Frontal cortex (tissue), 4 donors: ENCODE measurements at places on chromosomes 1 and 21.

GRCh38 chr1:181140398-181140797 is 51.9 kb downstream of the IER5 start:
- DNase-seq: no peak

GRCh38 chr1:104467590-104467989 is 717.9 kb downstream of the AMY1C start:
- no peak for DNase-seq

GRCh38 chr1:18452550-18452949 is 28.2 kb upstream of the KLHDC7A start:
- no peak for DNase-seq

DNA sequence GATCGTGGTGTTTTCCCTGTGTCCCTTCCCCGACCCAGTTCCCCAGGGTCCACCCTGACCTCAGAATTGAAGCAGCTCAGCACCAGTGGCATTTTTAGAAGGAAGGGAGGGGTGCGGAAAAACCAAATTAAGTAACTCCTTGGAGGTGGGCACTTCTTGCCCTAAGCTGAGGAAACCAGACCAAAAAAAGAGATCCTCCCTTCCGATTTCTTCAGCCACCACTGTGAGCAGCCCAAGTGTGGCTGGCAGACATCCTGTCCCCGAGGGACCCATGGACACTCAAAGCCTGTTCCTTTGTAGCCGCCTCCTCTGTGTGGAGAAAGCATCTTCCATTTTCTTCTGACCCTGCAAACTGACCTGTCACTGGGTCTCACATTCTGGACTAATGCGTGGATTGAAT is 31.3 kb downstream of the KIRREL1 start:
- no peak for DNase-seq

- no peak for DNase-seq
These were observed 1812.9 kb downstream of the PLA2G4A start for GRCh38 chr1:188641566-188642211.

DNA sequence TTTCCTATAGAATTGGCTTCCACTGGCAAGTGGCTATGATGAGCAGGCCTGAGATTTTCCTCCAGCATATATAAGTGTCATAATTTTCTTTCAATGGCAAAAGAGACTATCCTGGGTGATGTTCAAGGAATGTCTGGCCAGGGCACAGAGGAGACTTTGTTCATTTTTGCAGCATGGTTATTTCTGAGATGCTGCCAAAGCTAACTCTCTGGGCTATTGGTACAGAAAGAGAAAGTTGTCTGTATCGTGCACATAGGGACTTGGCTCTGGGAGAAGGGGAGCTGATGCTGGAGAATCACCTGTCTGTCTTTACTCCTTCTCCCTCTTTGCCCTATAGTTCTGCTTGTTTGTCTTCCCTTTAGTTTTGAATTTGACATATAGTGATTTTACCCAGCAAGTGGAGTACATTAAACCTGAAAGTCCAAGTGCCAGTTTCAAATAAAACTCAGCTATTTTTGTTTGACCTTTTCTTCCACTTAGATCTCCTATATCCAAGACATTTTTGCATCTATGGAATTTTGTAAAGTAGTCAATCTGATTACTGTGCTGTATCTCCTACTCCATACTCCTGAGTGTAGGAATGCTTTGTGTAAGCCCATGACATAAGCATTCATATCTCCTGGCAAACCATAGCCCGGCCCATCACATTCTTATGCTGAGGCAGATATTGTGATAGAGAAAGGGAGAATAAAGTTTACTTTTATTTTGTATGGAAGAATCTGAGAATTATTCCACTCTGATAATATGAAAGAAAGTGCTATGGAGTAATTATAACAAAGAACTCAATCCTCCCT is 3.9 kb downstream of the FNDC7 start:
- no peak for DNase-seq

GRCh38 chr1:70361727-70362398 is 7.3 kb upstream of the ANKRD13C start:
- no peak for DNase-seq

GRCh38 chr1:108512239-108513043 is 47.5 kb upstream of the EEIG2 start:
- no peak for DNase-seq

GRCh38 chr1:201756406-201756805 is 72.6 kb upstream of the IPO9 start:
- no peak for DNase-seq

DNA sequence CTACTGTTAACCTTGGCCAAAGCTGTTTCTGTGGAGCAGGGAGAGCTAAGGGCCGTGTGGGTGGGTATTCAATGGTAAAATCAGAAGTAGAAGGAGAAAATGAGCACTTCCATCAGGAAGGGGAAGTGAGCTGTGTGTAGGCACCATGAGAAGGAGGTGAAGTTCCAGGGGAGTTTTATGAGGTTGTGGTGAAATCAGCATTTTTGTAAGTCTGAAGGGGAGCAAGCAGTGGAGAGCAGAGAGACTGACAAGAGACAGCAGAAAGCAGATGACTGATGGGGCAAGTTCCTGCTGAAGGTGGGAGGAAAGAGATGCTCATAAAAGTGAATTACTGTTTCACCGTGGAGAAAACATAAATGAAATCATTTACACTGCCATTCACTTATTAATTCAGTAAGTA is 2.7 kb upstream of the GPR88 start:
- no peak for DNase-seq

DNA sequence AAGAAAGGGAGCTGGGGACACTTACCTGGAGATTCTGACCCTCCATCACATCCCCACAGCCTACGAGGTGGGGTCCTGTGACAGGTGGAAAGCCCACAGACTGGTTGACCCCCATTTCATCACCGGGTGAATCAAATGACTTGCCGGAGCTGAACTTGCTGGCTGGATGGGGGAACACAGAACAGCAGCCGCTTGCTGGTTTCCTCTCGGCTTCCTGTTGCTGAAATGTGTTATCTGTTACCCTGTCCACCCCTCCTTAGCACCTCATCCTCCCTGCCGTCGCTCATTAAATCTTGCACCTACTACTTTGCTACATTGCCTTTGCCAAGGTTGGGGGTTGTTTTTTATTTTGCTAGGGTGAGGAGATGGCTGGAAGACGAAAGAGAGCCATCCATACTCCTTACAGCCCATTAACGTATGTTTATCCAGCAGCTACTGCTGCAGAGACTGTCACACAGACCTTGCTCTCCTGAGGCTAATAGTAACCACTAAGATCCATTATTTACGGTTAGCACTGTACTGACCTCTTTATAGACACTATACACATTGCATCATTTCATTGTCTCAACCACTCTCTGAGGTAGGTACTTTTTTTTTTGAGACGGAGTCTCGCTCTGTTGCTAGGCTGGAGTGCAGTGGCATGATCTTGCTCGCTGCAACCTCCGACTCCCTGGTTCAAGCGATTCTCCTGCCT is 7.0 kb downstream of the PAFAH2 start:
- no peak for DNase-seq

DNA sequence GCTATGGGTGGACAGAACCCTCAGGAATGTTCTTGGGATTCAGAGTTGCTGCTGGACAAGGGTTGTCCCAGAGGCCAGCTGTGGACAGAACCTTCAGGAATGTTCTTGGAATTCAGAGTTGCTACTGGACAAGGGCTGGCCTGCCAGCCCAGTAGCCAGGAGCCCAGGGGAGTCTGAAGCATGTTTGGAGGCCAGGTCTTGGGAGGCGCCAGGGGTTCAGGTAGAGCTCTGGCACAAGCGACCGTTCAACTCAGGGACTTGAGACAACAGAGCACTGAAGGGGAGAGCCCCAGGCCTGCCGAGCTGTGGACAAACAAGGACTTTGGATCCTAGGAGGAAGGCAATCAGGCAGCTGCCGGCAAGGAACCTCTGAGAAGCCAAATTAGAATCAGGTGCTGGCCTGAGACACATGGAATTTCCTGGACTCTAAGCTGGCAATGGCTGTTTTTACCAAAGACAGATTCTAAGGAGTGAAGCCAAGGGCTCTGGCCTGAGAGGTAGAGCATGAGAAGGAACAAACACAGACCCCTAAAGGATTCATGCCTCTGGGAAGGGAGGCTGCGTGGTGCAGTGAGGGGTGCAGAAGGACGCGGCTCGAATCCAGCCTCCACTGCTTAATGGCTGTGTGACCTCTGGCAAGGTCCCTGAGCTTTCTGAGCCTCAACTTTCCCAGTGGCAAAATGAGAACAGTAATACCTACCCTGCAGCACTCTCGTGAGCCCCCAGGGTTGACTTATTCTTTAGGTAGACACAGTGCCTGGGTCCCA is 13.4 kb downstream of the PLA2G5 start:
- no peak for DNase-seq

- no peak for DNase-seq
These were observed 113.9 kb upstream of the ZNF648 start for GRCh38 chr1:182175361-182175931.

- no peak for DNase-seq
These were observed 576.2 kb downstream of the NEGR1 start for GRCh38 chr1:71706029-71706671.

DNA sequence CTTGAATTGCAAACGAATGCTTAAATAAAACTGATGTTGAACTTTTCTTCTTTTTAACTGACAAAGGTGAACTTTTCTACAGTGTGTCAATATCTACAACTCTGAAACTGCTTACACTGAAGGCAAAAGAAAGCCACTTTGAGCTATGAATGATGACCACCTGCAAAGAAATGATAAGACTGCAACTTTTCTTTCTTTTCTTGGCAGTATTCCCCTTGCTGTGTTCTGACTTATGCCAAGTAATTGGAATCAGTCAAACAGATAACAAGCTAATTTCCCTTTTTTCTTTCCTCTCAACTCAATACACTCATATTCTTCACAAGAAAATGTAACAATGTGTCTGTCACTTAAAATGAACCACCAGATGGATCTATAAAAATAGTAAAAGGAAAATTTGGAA is 588.1 kb upstream of the BRINP3 start:
- DNase-seq: no peak

DNA sequence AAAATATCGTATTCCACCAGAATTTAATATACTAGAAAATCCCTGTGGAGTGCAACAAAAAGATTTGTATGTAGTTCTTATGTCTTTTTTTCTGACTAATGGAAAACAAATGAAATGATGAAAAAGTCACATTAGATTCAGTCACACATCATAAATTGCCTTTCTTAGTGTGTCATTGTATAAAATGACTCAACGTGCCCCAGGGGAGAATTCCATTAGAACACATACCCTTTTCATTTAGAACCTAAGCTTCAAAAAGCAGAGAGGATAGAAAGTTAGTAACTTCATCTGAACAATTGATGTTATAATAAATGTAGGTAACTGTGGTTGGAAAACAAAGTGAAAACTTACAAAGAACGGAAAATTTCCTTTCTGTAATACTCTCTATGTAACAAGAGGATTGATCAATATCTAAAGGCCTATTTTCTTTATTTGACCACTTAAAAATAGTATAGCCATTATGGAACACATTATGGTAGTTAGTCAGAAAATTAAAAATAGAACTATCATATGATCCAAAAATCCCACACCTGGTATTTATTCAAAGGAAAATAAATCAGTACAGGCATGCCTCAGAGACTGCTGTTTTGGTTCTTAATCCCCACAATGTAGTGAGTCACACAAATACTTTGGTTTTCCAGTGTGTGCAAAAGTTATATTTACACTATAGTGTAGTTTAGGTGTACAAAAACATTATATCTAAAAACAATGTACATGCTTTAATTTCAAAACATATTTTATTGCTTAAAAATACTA is 1016.1 kb downstream of the KCNT2 start:
- no peak for DNase-seq

DNA sequence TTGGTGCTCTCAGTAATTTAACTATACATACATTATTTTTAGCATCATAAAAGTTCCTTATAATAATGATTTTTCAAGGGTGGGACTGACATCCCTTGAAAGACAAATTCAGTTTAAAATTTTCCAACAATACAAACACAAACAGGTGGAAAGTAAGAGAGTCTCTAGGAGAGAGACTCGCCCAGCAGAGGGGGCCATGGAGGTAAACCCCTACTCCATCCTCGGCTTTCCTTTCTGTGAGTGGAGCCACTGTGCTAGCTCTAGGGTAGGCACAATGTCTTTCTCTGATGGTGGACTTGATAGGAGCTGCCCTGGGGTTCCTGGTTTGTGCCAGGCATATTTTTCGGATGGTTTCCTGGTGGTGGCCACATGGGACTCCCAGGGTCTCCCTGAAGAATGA is 8.3 kb downstream of the CSMD2 start:
- no peak for DNase-seq

DNA sequence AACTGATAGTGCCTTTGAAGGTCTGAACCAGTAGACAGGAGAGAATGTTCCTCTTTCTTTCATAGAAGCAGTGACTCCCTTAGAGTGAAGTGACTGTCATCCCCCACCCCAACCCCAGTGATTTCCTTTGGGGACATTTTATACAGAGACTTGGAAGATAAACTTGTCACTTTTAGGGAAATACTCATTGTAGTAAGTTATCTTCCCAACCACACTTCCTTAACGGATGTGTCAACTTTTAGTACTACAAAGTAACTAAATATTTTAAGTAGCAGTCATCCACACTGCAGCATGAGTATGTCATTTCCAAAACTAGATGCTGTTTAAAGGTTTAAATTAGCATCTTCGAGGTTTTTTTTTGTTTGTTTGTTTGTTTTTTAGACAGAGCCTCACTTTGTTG is 13.7 kb downstream of the LRRC8B start:
- no peak for DNase-seq

DNA sequence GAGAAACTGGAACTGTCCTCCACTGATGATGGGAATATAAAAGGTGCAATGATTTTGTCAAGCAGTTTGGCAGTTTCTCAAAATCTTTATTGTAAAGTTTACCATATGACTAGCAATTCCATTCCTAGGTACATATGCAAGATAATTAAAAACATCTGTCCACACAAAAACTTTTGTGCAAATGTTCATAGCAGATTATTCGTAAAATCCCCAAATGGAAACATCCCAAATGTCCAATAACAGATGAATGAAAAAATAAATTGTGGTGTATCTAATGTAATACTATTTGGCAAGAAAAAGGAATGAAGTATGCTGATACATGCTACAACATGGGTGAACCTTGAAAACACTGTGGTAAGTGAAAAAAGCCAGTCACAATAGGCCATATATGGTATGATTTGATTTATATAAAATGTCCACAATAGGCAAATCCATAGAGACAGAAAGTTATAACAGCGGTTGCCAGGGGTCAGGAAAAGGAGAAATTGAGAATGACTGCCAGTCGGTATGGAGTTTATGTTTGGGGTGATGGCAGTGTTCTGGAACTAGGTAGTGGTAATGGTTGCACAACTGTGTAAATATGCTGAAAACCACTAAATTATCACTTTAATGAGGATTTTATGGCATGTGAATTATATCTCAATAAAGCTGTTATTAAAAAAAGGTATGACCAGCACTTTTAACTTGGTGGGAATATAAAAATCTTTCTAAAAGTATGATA is 81.7 kb upstream of the BEND5 start:
- no peak for DNase-seq

GRCh38 chr1:27542463-27543273 is 52.7 kb upstream of the WASF2 start:
- no peak for DNase-seq
